Smooth muscle cell of the pulmonary artery (primary cell): ENCODE measurements at places on chromosomes 7 and 10. TPM values are rescaled to one million over a fixed set of nuclear protein-coding genes. Genes with fewer than 3 reads are reported as not detected.

Gene TET1
- total RNA-seq: 1.8 and 5.2 TPM in 2 replicates

Gene COL13A1
- 5.0 and 38.9 TPM in 2 replicates for total RNA-seq

Gene NUDT1
- total RNA-seq: 8.3 and 16.7 TPM in 2 replicates

Gene GFRA1
- total RNA-seq: 0.39 and 0.43 TPM in 2 replicates

Gene ACBD7
- 0.83 and 2.9 TPM in 2 replicates for total RNA-seq

Gene GPNMB
- total RNA-seq: 205 and 214 TPM in 2 replicates
